ENCODE measurements at places on chromosomes 13 and 19.

DNA sequence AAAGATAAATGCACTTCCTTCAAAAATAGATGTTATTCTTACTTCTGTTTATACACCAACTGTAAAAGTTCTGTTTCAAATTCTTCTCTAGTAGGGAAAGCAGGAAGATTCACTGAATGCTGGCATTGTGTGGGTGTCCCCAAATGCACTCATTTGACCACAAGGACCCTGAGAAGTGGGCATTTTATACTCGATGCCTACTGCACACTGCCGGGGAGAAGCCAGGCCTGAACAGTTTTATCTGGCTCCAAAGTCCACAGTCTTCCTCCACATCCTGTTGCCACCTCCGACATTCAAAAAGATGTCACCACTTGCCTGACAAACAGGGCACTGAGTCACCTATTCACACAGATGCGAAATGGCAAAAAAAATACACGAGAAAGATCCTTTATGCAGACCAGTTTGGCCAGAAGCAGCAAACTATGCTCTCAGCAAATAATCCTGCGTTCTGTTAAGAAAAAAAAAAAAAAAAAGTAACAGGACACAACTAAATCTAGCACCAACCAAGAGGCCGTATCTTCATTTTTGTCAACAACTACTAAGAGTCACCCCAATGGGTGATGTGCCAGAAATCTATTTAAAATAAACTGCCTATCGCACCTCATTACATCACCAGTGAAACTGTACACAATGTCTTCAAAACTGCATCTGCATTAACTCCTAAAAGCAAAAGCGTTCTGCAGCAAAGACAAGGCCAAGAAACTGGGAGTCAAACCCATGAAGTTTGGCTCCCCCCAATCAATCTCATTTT, 6.2 kb downstream of the ZC3H4 start:
- DNase-seq, result no peak

- no peak for DNase-seq
These were observed 111.9 kb upstream of the MLNR start for GRCh38 chr13:49108196-49108595.

- DNase-seq, result no peak
These were observed 1184.0 kb downstream of the UQCRFS1 start for GRCh38 chr19:28028881-28029444.

- no peak for DNase-seq
These were observed 1.1 kb downstream of the TM6SF2 start for GRCh38 chr19:19271828-19272599.

- DNase-seq, result no peak
These were observed 49.7 kb downstream of the COMP start for GRCh38 chr19:18741124-18742121.

DNA sequence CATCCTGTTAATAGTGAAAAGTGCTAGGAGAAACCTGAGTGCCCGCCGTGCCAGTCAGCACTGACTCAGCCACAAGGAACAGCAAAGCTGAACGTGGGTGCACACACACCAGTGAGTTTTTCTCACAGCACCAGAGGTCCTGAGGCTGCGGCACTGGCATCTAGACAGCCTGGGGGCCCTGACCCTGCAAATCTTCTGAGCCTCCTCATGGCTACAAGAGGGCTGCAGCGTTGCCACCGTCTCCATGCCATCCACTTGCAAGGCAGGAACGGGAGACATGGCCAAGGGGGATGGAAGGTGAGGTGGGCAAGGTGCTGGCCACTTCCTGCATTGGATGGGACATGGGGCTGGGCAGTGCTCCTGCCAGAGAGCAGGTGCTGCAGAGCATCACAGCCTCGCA, 211.2 kb upstream of the SOX1 start:
- no peak for DNase-seq

DNA sequence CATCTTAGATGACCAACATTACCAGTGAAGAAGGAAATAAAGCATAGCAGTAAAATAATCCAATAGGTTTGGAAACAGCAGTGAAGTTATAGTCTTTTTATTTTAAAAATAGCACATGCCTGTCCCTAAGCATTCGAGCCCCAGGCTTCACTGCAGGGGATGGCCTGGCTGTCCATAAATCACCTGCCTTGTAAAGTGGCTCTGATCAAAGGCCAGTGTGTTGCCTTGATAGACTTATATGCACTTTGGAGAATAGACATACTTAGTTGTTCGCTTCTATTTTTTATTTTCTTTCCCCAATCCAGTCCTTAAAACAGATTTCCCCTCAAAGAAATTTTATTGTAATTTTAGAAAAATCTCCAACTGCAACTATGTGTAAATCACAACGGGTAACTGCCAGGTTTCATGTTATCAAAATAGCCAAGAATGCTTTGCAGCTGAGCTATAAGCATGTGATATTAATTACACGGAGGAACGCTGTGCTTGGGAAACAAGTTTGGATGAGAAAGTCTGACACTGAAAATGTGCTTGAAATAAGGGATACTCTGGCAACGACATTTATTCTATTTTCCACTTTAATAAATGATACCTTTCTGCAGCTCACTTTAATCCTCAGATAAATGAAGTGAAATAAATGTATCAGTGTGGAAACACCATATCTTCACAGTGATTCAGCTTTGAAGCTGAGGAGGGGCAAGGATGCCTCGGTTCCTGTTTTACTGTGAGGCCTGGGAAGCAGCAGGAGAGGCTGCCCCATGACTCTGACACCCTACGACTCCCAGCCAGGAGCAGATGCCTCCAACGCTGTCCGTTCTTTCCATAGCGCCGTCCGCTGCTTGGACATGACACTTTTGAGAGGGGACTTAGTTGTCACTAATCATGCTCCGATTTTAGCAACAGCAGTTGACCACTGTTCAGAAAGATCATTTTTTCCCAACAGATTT, 5.5 kb upstream of the METTL21C start:
- DNase-seq, result no peak

GRCh38 chr19:8363803-8364771, at the start of gene ANGPTL4:
ANGPTL4 (plus strand) TSS chr19:8364155; CDS start chr19:8364322, 167 bp downstream.
- no peak for DNase-seq

- no peak for DNase-seq
These were observed 70.6 kb downstream of the ESD start for GRCh38 chr13:46726347-46726746.

DNA sequence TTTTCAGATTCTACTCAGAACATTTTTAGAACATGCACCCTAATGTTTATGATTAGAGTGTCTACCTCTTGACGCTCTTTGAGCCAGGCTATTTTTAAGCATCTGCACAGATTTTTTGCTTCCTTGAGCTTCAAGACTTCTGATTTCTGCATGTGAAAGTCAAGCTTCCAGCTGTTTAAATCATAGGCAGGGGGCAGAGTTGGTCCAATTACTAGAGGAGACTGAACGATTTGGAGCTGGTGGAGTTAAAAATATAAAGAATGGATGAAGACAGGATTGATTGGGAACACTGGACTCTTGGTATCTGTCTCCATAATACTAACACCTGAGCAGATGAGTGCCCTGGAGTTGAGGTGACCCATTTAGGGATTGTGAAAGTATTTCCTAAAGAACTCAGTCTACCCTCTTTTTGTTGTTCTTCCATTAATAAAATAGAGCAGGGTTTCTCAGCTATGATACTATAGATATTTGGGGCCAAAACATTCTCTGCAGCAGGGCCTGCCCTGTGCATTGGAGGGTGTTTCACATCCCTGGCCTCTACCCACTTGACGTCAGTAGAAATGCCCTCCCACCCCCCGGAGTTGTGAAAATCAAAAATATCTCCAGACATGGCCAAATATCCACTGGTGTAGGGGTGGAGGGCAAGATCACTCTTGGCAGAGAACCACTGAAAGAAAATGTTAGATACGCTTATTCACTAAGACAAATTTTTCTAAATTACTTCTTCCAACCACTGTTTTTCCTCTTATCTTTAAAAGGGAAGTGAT, 160.1 kb downstream of the COG6 start:
- DNase-seq, result no peak

- DNase-seq, result no peak
These were observed 245.0 kb upstream of the SERP2 start for GRCh38 chr13:44128552-44129001.

DNA sequence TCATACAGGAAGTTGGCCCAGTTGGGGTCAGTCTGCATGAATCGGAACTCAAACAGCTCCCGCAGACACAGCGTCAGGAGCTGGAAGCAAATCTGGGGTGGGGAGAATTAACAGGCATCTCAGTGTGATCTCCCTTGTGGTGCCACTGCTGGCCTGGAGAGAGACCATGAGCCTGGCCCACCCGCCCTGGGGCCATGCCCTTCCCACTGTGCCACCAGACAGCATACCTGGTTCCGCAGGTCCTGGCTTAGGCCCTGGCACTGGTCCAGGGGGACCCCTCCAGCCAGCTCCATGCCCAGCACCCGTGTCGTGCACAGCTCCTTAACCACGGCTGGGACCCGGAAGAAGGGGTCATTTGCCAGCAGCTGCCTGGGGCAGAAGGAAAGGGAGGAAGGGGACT, 9.6 kb upstream of the NUMBL start:
- no peak for DNase-seq

DNA sequence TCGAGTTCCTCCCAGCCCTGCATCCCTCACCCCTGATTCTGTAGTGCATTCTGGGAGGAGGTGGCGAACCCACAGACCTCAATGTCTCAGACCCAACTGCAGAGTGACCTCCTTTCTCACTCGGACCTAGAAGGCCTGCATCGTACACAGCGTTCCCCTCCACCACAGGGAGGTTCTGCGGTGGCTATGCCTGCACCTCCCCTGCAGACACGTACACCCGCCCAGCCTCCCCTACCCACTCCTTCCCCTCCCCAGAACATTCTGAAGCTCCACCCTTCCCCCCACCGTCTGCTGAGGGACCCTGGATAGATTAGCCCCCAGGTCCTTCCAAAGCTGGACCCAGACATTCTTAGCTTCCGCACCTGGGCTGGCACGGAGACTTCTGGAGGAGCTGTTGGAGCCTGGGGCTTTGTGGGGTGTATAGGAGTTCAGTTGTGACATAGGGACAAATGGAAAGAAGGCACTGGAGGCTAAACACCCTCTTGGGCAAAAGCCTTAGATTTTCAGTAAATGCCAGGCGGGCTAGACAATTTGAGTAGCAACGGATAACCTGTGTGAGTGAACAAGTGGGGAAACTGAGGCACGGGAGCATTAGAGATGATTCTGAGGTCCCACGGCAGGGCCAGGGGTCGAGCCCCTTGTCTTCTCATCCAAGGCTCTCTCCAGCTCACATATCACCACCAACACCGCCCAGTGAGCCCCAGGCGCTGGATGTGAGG, 420 bp upstream of the FSD1 start:
- DNase-seq, result no peak

DNA sequence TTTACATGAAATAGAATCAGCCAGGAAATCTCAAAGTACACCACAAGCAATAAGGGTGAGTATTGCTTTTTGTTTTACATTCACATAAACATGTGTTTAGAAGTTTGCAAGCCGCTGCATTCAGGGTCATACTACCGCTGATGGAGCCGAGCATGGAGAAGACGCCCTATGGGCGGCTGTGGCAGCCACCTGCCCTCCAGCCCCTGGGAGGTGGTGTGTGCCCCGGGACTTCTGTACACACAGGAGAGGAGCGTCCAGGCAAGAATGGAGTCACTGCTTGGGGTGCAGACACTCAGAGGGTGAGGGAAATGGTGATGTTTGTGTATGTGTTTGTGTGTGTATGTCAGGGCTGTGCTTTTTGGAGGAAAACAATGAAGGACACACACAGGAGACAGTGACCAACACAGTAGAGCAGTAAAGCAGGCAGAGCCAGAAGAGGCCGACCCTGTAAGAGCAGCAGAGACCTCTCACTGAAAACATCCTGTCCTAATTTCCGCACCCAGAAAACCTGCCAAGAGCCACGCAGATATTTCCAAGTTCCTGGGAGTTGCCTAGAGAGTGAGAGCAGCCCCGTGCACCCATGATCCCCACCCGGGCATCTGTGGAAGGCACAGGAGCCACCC, 108.1 kb upstream of the GJB6 start:
- no peak for DNase-seq

DNA sequence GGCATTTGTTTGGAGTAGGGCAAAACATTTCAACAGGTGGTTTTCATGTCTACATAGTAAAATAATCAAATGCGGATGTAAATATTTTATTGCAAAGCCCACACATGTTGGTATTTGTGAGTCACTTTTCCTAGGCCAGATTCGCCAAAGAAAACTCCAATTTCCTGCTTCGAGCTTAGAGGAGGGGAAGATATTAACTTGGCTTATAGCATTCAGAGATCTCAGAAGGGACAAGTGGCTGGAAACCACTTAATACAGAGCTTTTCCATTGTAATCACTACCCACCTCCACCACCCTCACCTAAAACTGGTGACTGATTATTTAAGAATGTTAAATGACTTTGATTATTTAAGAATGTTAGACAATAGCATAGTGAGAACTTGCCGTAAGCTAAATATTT, 530.6 kb upstream of the SPRY2 start:
- no peak for DNase-seq

DNA sequence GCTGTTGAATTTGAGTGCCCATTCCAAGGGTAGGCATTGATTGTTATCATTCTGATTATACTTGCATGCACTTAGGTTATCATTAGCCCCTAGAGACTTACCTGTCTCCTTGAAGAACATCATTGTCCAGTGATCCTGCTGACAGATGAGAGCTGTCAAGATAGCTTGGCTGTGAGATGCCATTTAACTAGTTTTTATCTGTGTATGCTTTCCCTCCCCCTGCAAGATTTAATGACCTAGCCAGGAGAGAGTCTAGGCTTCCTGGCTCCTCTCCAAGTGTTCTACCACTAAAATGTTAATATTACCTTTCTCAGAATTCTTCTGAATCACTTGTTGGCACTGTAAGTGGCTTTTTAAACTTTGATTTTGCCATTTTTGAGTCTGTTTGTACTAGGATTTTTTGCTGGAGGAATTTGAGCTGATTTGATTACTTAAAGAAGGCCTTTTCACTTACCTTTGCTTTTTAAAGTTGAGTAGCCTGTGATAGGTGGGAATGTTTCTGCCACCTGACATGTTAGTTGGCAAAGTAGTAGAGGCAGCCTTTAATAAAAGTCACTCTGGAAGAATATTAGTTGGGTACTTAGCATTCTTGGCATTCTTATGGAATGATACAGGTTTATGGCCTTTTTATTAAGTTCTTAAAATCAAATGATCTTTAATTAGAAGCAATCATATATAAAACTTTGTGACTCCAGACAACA, 41.1 kb downstream of the ARHGAP35 start:
- DNase-seq, result no peak

DNA sequence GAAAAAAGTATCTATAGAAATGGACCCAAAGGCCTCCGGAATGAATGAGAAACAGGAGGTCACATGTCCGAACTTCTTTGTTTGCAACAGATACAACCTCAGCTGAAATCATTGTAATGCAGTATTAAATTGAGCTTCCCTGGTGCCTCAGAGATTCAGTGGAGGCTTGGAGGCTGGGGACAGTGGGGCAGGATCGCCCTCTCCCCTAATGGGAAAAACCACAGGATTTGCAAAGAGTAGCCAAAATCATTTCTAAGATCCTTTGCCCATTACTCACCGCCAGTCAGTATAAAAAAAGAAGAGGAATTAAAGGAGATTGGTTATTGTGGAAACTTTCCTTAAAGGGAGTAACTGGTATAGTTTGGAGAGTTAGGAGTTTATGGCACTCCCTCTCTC, 30.4 kb upstream of the IRS2 start:
- no peak for DNase-seq

- DNase-seq, result no peak
These were observed 23.0 kb downstream of the GPC6 start for GRCh38 chr13:93249364-93250306.

GRCh38 chr13:95251641-95252040, 49.6 kb downstream of the ABCC4 start:
- DNase-seq, result no peak

All from forelimb muscle (tissue), 1 donor.